Dermis blood vessel endothelial cell (primary cell): ENCODE measurements at places on chromosomes 12 and 14.

- DNase-seq = no peak
Measured at GRCh38 chr12:587132-588023, 75.9 kb downstream of the NINJ2 start.

DNA sequence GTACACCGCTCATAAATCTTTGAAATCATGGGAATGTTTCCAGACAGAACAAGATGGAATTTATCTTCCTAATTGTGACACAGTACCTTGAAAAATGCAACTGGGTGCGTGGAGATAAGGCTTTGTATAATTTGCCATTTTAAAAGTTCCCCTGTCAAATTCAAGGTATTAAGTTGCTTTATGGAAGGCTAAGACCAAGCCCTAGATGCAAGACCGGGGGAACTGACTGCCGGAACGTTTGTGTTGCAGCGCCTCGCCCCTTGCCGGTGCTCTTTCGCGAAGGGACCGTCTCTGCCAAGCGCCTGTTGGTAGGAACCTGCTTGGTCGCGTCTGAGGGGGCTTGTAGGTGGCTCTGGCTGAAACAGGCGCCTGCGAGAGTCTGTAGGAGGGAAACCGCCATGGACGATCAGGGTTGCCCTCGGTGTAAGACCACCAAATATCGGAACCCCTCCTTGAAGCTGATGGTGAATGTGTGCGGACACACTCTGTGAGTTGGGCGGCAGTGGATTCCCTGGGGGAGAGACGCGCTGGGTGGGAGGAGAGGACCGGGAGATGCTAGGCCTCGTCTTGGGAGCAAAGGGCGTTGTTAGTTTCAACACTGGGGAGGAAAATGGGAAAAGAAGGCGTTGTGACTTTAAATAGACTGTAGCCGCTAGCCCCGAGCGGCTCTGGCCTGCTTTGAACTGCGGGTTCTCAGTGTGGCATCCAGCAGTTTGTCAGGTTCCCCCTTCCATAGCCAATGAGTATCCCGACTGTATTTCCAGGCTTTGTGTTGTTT, at the start of gene MNAT1:
TSS of gene MNAT1 (plus strand) at position 297 of the 778 bp plus-strand sequence. CDS start at position 399, 102 bp downstream.
- DNase-seq = peak; percentile 93

DNA sequence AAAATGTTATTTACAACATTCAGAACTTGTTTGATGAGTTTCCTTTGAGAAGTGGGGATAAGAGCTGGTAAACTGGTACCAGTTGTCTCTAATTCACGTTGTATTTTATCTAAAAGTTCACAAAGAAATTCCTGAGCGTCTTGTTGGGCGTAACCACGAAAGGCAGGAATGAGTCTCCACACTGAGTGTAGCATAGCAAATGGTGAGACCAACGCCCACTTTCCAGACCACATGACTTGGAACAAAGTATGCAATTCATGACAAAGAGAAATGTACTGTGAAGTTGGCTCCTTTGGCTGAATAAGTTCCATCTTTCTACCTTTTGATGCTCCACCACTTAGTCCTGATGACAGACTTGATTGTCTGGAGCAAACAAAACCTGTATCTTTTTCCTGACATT, 18.4 kb downstream of the USP44 start:
- no peak for DNase-seq

GRCh38 chr12:107761502-107761904, 566 bp upstream of the PRDM4 start:
- DNase-seq = peak; percentile 14

- DNase-seq = no peak
Measured at GRCh38 chr12:107329569-107330324, 236.4 kb upstream of the CRY1 start.
